Left hindlimb (tissue), 1 donor: ENCODE measurements at places on chromosomes 5 and 9.

DNA sequence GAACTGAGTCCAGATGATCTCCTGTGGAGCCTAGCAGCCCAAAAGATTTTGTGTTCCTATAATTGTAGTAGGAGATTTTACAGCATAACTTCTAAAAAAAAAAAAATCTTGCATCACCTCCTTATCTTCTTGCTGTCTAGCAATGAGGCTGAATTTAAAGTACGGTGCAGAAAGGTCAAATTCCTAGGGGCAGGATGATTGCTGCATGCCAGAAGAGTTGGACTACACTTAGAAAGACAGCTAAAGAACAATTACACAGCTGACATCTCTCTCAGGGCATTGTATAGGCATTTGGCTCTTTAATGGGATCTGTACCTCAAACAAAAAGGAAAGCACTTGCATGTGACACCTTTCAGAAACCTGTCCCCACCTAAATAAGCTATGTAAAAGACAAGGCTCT lies 443.2 kb downstream of the HCN1 start:
- no peak for DNase-seq

GRCh38 chr5:75367401-75367800 lies 30.4 kb downstream of the HMGCR start:
- DNase-seq, result no peak

DNA sequence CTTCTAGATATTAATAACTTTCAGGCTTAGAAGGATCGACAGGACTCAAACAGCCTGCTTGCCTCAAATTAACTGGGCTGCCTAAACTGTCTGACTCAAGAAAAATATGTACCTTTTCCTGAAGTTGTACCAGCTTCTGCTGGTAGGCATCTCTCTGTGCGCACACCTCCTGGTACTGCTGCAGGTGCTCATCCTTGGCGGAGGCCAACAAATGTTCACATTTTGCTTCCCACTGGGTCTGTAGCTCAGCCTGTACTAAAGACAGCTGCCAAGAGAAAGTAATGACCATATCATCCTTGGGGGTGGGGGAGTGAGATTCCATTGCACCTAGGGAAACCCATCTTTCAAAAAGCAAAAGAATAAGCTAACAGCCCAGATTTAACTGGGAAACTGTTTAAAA lies 22.5 kb downstream of the SLC31A2 start:
- DNase-seq, result no peak

GRCh38 chr5:128195316-128195715 lies 111.8 kb downstream of the SLC12A2 start:
- DNase-seq, result no peak
